Retinal pigment epithelial cell (primary cell): ENCODE measurements at places on chromosomes 6 and 20.

DNA sequence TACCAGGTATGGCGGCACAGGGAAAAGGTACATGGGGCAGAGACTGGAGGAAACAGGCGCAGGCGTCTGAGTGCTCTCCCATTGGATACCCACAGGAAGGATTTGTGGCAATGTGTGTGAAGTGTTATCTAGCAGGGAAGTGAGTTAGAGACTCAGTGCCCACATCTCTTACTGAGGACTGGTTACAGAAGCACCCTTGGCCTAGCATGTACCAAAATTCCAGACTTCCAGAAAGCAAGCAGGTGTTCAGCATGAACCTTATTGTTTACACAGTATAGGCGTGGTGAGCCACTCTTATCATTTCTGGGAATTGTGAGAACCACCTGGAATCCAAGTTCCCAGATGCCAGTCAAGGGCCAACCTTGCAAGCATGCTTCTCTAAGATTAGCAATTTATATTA, 14.2 kb downstream of the MANBAL start:
- DNase-seq, result no peak

- no peak for DNase-seq
These were observed 117.3 kb downstream of the MAP3K4 start for GRCh38 chr6:161108916-161109315.

- no peak for DNase-seq
These were observed 114.7 kb downstream of the THEMIS start for GRCh38 chr6:127786109-127786508.

- DNase-seq, result no peak
These were observed 5.0 kb downstream of the DST start for GRCh38 chr6:56637640-56638039.

- no peak for DNase-seq
These were observed 70.0 kb downstream of the GFOD1 start for GRCh38 chr6:13417431-13417830.
